ENCODE measurements at places on chromosomes 3 and 15. TPM values are rescaled to one million over a fixed set of nuclear protein-coding genes. Genes with fewer than 3 reads are reported as not detected.

DNA sequence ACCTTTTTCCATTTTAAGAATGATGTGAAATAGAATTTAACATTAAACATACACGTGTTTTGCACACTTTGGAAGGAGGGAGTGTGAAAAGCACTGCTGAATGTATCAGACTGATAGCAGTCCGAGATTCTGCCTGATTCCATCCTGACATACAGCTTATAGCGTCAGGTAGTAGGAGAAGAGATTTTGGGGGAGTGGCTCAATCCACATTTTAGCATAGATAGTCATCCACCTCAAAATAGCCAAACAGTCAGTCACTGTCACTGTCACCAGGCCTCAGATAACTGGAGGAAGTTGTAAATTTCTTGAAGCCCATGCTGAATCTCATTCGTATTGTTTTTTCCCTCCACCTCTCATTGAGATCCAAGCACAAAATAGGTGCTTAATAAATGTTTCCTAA lies 35.4 kb upstream of the ARHGEF26 start:
- H3K4me3 ChIP-seq = no peak overlapping the region
- H3K36me3 ChIP-seq = no peaks in the 10 kb centered on the region
- no peaks in the 10 kb centered on the region for H3K4me1 ChIP-seq
- no peak for DNase-seq
- no peak overlapping the region for H3K27ac ChIP-seq
- no peaks in the 10 kb centered on the region for H3K27me3 ChIP-seq

GRCh38 chr3:128435058-128435457 lies 31.6 kb downstream of the DNAJB8 start:
- H3K27ac ChIP-seq = no peak overlapping the region
- DNase-seq = peak; percentile 40
- H3K36me3 ChIP-seq = no peaks in the 10 kb centered on the region

DNA sequence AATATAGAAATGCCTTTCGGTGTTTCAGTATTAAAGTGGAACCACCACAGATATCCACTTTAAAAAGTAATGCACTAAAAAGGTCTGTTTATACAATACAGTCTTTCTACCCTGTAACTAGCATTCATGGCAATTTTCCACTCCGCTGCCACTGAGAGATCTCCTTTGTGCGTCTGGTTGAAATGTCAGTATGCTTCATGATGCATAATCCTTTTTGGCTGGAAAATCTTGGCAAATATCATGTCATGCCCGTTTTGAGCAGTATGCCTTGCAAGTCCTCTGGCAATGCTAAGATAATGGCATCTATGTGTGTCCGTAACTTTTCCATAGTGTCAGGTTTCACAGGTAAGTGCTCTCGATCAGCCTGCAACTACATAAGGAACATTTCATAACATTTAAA lies 30.8 kb upstream of the ARF4 start:
- no peak for DNase-seq
- H3K27me3 ChIP-seq = no peaks in the 10 kb centered on the region
- peaks cover 6% of the 10 kb centered on the region for H3K36me3 ChIP-seq
- H3K4me3 ChIP-seq = no peak overlapping the region

DNA sequence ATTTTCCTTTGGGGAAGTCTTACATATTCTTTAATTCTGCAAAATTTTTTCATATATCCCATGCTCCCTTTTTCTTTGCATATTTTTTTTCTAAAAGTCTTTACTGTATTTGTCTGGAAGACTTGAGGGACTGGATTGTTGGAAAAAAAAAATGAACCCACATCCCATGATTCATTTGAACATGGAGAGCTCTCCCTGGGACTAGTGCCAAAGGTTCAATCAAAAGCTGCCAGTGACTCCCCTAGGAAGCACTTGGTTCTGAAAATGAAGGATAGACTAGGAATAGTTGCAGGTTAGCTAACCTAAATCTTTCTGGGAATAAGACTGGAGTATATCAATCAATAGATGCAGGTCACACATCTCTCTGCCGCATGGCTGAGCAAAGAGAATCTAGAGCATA lies 16.4 kb upstream of the BNC1 start:
- H3K36me3 ChIP-seq = no peaks in the 10 kb centered on the region
- no peak for DNase-seq
- peaks cover 15% of the 10 kb centered on the region for H3K4me1 ChIP-seq
- no peaks in the 10 kb centered on the region for H3K27me3 ChIP-seq

DNA sequence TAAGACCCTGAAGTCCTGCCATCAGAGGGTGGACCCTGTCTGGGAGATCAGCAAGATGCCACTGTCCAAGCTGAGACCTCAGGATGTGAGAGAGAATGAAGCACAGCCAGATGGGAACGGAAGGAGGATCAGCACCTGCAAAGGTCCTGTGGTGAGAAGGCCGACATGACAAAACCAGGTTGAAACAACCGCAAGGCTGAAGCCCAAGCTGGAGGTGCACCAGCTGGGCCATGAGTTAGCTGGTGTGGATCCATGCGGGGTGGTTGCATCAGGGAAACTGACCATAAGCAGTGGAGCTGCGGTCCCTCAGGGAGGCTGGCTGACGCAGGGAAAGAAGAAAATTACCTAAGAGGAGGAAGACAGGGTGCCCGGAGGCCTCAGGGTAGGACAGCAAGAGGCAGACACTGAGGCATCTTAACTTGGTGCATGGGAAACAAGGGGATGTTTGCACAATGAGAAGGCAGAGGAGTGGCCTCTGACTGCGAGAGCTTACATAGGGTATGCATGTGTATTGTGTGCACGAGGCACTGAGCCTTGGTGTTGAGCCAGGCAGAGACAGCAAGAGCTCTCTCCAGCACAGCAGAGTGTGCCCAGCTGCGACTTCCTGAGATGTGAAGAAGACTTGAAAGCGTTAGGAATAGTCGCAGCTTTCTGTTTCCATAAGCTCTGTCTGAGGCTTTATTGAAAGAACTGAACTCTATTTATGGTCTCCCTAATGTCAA lies 497.7 kb downstream of the OCA2 start:
- H3K4me3 ChIP-seq = no peak overlapping the region
- no peaks in the 10 kb centered on the region for H3K27me3 ChIP-seq
- no peak for DNase-seq
- H3K4me1 ChIP-seq = peaks cover 11% of the 10 kb centered on the region
- peaks cover 6% of the 10 kb centered on the region for H3K36me3 ChIP-seq

GRCh38 chr3:187041362-187042307 lies 97.7 kb downstream of the RPL39L start:
- H3K36me3 ChIP-seq = peaks cover 16% of the 10 kb centered on the region
- H3K4me1 ChIP-seq = no peaks in the 10 kb centered on the region
- no peak overlapping the region for H3K27ac ChIP-seq
- no peak overlapping the region for H3K4me3 ChIP-seq
- no peaks in the 10 kb centered on the region for H3K27me3 ChIP-seq

DNA sequence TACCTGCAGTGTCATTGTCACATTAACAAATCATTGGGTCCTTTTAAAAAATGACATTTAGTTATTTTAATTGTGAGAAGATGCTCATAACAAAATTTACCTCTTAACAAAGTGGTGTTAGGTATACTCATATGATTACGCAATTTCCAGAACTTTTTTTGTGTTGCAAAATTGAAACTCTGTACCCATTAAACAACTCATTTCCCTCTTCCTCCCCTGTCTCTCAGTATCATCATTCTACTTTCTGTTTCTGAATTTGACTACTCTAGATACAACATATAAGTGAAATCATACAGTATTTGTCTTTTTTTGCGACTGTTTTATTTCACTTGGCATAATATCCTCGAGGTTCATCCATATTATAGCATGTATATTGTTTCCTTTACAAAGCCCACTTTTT lies 58.7 kb upstream of the CHST2 start:
- no peak for DNase-seq
- H3K4me1 ChIP-seq = no peaks in the 10 kb centered on the region
- H3K36me3 ChIP-seq = peaks cover 7% of the 10 kb centered on the region
- no peak overlapping the region for H3K27ac ChIP-seq
- no peak overlapping the region for H3K4me3 ChIP-seq

DNA sequence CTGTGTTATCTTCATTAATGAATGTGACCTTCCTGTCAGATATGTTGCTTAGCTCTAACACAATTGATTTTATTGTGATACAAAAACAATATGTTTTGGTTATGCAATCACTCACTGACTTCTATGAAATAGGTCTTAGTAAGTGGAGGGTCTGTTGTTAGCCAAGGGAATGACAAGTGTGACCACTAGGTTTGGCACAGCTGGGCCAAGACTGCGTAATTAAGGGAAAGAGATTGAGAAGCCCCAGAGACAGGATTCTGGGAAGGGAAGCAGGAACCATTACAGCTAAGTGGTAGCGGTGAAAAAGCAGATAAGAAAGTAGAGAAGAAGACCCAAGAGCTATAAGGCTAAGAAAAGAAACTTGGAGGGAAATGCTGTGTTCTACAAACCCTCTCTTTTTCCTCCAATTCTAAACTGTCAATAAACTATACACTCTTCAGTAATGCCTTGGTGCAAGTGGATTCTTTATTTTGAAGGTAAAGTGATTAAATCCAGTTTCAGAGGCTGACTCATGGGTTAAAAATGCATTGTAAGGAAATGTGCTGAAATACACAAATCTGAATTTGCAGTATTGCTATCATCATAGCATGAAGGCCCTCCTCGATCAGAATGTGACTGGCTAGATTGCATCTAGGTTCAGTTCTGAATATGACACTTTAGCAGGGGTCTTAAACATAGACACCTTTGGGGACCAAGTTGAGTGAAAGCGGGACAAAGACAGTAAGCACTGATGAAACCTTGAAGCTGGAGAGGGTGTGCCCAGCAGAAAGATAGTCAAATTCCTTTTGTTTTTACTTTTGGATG lies 26.1 kb downstream of the KCNMB2 start:
- H3K4me3 ChIP-seq = no peak overlapping the region
- H3K36me3 ChIP-seq = no peaks in the 10 kb centered on the region
- H3K27me3 ChIP-seq = no peaks in the 10 kb centered on the region

- H3K36me3 ChIP-seq = no peaks in the 10 kb centered on the region
- H3K27me3 ChIP-seq = no peaks in the 10 kb centered on the region
- H3K27ac ChIP-seq = no peak overlapping the region
- no peaks in the 10 kb centered on the region for H3K4me1 ChIP-seq
- DNase-seq = no peak
Observed at GRCh38 chr3:106473576-106474475, 605.0 kb upstream of the CBLB start.

DNA sequence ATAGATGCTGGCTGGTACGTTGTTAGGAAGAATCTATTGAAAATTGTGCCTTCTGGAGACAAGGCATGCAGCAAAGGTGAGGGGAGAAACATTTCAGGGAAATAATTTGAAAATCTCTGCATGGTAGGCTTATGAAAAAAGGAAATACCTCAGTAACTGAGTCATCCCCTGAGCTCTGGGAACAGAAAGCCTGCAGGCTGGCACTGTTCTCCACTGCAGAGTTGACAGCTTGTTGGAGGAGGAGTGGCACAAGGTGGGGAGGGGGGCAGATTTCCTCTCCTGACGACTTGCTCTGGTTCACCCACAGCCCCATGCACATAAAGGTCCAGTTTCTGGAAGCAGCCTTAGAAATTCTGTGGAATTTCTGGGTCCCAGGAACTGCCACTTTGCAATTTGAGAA lies 179.4 kb downstream of the ABHD5 start:
- no peak overlapping the region for H3K4me3 ChIP-seq
- H3K27me3 ChIP-seq = no peaks in the 10 kb centered on the region
- no peak overlapping the region for H3K27ac ChIP-seq
- DNase-seq = no peak
- peaks cover 12% of the 10 kb centered on the region for H3K4me1 ChIP-seq

DNA sequence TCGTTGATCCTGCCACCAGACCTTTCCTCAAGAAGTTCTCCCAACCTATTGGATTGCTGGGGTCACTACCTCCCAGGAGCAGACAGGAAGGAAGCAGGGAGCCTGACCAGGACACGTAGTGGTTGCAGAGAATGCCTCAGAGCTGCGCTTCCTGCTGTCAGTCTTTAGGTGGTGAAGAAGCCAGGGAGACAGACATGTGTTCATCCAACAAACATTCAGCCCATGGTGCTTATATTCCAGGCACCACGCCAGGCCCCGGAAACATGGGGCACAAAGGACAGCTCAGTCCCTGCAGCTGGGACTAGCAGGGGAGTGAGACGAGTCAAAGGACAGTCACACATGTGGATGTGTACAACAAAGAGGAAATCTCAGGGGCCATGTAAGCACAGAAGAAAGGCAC lies 26.0 kb upstream of the CORO2B start:
- no peak overlapping the region for H3K27ac ChIP-seq
- H3K27me3 ChIP-seq = no peaks in the 10 kb centered on the region
- no peaks in the 10 kb centered on the region for H3K4me1 ChIP-seq
- H3K4me3 ChIP-seq = no peak overlapping the region

- H3K36me3 ChIP-seq = no peaks in the 10 kb centered on the region
- H3K4me3 ChIP-seq = no peak overlapping the region
- no peaks in the 10 kb centered on the region for H3K27me3 ChIP-seq
- H3K27ac ChIP-seq = no peak overlapping the region
- no peaks in the 10 kb centered on the region for H3K4me1 ChIP-seq
Observed at GRCh38 chr3:134918441-134918840, 123.4 kb downstream of the EPHB1 start.

DNA sequence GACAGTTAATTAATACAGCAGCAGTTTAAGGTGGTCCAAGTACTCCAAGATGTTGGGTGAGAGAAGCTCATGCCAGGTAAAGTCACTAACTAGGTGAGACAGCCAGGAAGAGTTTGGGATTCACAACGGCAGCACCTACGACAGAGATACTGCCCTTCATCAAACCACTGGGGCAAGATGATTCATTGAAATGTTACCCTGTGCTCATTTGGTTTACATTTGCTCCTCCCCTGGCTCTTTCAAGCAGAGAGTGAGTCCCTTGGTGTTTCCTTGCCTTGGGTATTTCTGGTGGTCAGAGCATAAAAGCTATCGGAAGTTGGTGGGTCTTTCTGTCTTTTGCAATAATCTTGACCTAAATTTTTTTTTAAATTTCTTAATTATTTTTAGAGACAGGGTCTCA lies 19.9 kb upstream of the PDE8A start:
- no peak overlapping the region for H3K27ac ChIP-seq
- H3K4me3 ChIP-seq = no peak overlapping the region
- peaks cover 26% of the 10 kb centered on the region for H3K4me1 ChIP-seq
- DNase-seq = no peak
- H3K27me3 ChIP-seq = no peaks in the 10 kb centered on the region
- H3K36me3 ChIP-seq = no peaks in the 10 kb centered on the region

DNA sequence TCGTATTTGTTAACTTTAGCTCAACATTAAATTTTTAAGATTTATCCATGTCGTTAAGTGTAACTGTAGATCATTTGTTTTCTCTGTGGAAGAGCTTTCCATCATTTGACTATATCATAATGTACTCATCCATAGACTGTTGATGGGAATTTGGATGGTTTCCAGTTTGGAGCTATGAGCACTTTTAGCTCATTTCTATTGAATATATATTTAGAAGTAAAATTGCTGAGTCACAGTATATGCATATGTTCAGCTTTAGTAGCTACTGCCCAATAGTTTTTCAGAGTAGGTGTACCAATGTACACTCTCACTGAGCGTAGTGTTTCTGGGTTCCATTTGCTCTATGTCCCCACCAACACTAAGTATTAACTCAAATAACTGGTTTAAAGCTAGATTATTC lies 263.0 kb downstream of the ULK4 start:
- H3K4me3 ChIP-seq = no peak overlapping the region
- H3K4me1 ChIP-seq = no peaks in the 10 kb centered on the region
- no peaks in the 10 kb centered on the region for H3K27me3 ChIP-seq
- DNase-seq = no peak

GRCh38 chr3:101549473-101549872 lies 12.2 kb upstream of the TRMT10C start:
- no peaks in the 10 kb centered on the region for H3K36me3 ChIP-seq
- no peak overlapping the region for H3K4me3 ChIP-seq
- H3K27me3 ChIP-seq = no peaks in the 10 kb centered on the region
- no peaks in the 10 kb centered on the region for H3K4me1 ChIP-seq

The SH2D7 gene
- total RNA-seq = not detected

The ZBTB20 gene
- 2.6 TPM for total RNA-seq

The IFRD2 gene
- total RNA-seq = 92.4 TPM

The AHSG gene
- not detected for total RNA-seq

The C2CD4A gene
- total RNA-seq = 0.19 TPM

The ZMYND10 gene
- total RNA-seq = 0.31 TPM

The LYZL4 gene
- not detected for total RNA-seq
